PC-9 (cell line): ENCODE measurements at places on chromosomes 13 and 19. TPM values are rescaled to one million over a fixed set of nuclear protein-coding genes. Genes with fewer than 3 reads are reported as not detected.

RGS9BP gene
- total RNA-seq: 0.85 and 1.1 TPM in 2 replicates

SIGLEC12 gene
- total RNA-seq: not detected in 2 replicates

BICRA gene
- 9.6 and 14.4 TPM in 2 replicates for total RNA-seq

NUP58 gene
- total RNA-seq: 50.6 and 55.1 TPM in 2 replicates

PRX gene
- 6.6 and 9.2 TPM in 2 replicates for total RNA-seq

RNF225 gene
- 0.61 and 0.68 TPM in 2 replicates for total RNA-seq

NCAN gene
- total RNA-seq: not detected in 2 replicates

FUZ gene
- total RNA-seq: 50.0 and 60.4 TPM in 2 replicates

NLRP4 gene
- total RNA-seq: 1.6 and 1.7 TPM in 2 replicates

ZIM2 gene
- not detected in 2 replicates for total RNA-seq

DLL3 gene
- 1.4 and 3.6 TPM in 2 replicates for total RNA-seq

SIX5 gene
- total RNA-seq: 27.6 and 31.1 TPM in 2 replicates

YJEFN3 gene
- total RNA-seq: 18.5 and 21.9 TPM in 2 replicates

CYP2A6 gene
- not detected in 2 replicates for total RNA-seq

ZNF790 gene
- 5.0 and 5.9 TPM in 2 replicates for total RNA-seq

RAB3A gene
- total RNA-seq: 4.0 and 4.1 TPM in 2 replicates

TNNT1 gene
- total RNA-seq: 228 and 266 TPM in 2 replicates

KANK2 gene
- 32.9 and 39.4 TPM in 2 replicates for total RNA-seq

ZNF581 gene
- total RNA-seq: 53.5 and 81.9 TPM in 2 replicates

LILRB3 gene
- total RNA-seq: not detected in 2 replicates

TNFSF13B gene
- 2.0 and 4.4 TPM in 2 replicates for total RNA-seq

ADAMTS10 gene
- total RNA-seq: 0.60 TPM in 1 of 2 replicates, not detected in the other

KLK3 gene
- total RNA-seq: not detected in 2 replicates

TUBB4A gene
- total RNA-seq: not detected in 2 replicates

CCDC70 gene
- not detected in 2 replicates for total RNA-seq

KIR2DL1 gene
- total RNA-seq: not detected in 2 replicates

LILRB4 gene
- total RNA-seq: not detected in 2 replicates

GTF2F1 gene
- total RNA-seq: 40.9 and 43.8 TPM in 2 replicates

CBARP gene
- total RNA-seq: 1.8 and 1.9 TPM in 2 replicates

DHRS12 gene
- total RNA-seq: 6.9 and 11.9 TPM in 2 replicates

C19orf81 gene
- total RNA-seq: not detected in 2 replicates

PNMA8B gene
- not detected in 2 replicates for total RNA-seq

GPC5 gene
- total RNA-seq: not detected in 2 replicates

DPF1 gene
- total RNA-seq: 0.81 and 1.1 TPM in 2 replicates

RFPL4AL1 gene
- not detected in 2 replicates for total RNA-seq

CGB2 gene
- total RNA-seq: not detected in 2 replicates

DNASE2 gene
- total RNA-seq: 68.4 and 81.0 TPM in 2 replicates

LIPE gene
- 10.7 and 12.7 TPM in 2 replicates for total RNA-seq
